ENCODE measurements at places on chromosomes 12 and 14. TPM values are rescaled to one million over a fixed set of nuclear protein-coding genes. Genes with fewer than 3 reads are reported as not detected.

Gene FOXN3
- 53.9 TPM for total RNA-seq

DNA sequence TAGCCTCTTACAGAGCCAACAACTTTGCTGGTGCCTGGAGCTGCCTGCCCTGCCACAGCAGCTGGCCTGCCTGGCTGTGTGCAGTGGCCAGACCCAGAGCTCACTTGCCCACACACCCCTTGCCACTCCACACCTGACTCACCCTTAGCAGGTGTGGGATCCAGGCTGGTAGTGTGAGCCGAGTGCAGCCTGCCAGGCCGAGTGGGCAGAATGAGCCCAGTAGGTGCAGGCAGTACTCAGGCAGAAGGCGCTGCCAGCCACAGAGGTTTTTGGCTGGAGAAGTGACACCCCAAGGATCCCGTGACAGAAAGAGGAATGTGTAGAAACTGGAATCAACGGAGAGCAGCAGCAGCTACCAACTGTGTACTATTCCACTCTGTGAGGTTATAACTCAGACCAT, 29.8 kb upstream of the PYGL start:
- H3K4me3 ChIP-seq: no peak overlapping the region
- H3K27ac ChIP-seq: no peak overlapping the region
- H3K36me3 ChIP-seq: no peaks in the 10 kb centered on the region
- no peaks in the 10 kb centered on the region for H3K27me3 ChIP-seq
- no peaks in the 10 kb centered on the region for H3K4me1 ChIP-seq

GRCh38 chr14:37550511-37550910, 44.5 kb downstream of the FOXA1 start:
- H3K27ac ChIP-seq: no peak overlapping the region
- no peak overlapping the region for H3K4me3 ChIP-seq
- H3K27me3 ChIP-seq: no peaks in the 10 kb centered on the region
- no peak for DNase-seq
- no peaks in the 10 kb centered on the region for H3K4me1 ChIP-seq

Gene CLEC7A
- 4.6 TPM for total RNA-seq

DNA sequence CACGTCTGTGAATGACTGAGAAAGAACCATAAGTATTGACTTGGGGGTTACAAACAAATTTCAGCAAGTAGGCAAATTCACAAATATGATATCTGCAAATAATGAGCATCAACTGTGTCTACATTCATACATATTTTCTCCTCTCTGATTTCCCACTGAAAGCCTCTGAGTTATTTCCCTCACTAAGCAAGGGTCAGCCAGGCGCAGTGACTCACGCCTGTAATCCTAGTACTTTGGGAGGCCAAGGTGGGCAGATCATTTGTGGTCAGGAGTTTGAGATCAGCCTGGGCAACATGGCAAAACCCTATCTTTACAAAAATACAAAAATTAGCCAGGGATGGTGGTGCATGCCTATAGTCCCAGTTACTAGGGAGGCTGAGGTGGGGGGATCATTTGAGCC, 80.8 kb downstream of the SLC25A21 start:
- H3K4me1 ChIP-seq: no peaks in the 10 kb centered on the region
- H3K27me3 ChIP-seq: no peaks in the 10 kb centered on the region
- DNase-seq: no peak
- no peak overlapping the region for H3K4me3 ChIP-seq
- no peak overlapping the region for H3K27ac ChIP-seq
- H3K36me3 ChIP-seq: no peaks in the 10 kb centered on the region
